Activated CD4-positive, alpha-beta T cell treated with anti-CD3 and anti-CD28 coated beads, Interleukin-2, amount 10 ng/mL, durations not matched to agents 24 days and 14 days (primary cell): ENCODE measurements at places on chromosomes 5 and 9. TPM values are rescaled to one million over a fixed set of nuclear protein-coding genes. Genes with fewer than 3 reads are reported as not detected.

IPO11 gene
- 56.7 and 60.9 TPM in 2 replicates for total RNA-seq

PCDHGA11 gene
- total RNA-seq: 0.23 and 0.31 TPM in 2 replicates

SPINK13 gene
- not detected in 2 replicates for total RNA-seq

MOB3B gene
- total RNA-seq: 0.82 and 1.1 TPM in 2 replicates

SLC45A2 gene
- total RNA-seq: not detected in 2 replicates

SLU7 gene
- 38.4 and 39.8 TPM in 2 replicates for total RNA-seq

GRCh38 chr9:127578952-127579853, 32.9 kb upstream of the STXBP1 start:
- H3K36me3 ChIP-seq: no peaks in the 10 kb centered on the region
- H3K27me3 ChIP-seq: no peaks in the 10 kb centered on the region
- H3K4me3 ChIP-seq: peak overlapping the region; percentile 85
- peaks cover 46% of the 10 kb centered on the region for H3K4me1 ChIP-seq
- peak overlapping the region; percentile 96 for H3K27ac ChIP-seq

DNA sequence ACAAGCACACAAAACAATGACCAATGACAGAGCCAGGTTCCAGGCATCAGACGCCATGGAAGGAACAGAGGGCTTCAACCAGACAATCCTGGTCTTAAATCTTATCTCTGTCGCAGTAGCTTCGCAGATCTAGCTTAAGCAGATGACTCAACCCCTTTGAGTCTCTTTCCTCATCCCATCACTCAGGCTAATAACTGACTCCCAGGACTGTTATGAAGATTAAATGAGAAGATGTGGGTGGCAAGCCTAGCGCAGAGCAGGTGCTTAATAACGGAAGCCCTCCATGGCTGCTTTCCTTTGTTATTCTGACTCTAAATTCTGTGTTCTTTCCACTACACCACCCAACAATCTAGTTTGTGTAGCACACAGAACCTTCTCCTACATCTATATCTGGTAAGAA, 110.9 kb downstream of the SLC24A2 start:
- H3K36me3 ChIP-seq: no peaks in the 10 kb centered on the region
- H3K4me1 ChIP-seq: no peaks in the 10 kb centered on the region
- H3K27ac ChIP-seq: no peak overlapping the region
- DNase-seq: no peak
- no peak overlapping the region for H3K4me3 ChIP-seq

DNA sequence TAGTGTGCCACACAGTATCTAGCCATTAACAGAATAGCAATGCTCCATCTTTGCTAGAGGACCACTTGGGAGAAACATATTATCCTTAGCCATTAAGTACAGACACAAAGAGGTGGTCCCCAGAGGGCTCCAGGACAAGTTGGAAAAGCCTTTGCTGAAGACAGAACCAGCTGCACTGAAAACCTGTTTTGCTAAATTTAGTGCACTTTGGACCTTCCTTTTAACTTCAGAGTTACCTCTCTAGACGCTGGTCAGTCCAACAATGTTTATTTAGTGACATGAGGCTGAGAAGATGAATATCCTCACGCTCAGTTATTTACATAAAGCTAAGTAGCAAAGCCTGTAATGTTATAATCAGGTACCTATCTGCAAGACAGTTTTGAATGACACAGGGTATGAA, 265.0 kb upstream of the ZNF608 start:
- no peaks in the 10 kb centered on the region for H3K4me1 ChIP-seq
- no peak overlapping the region for H3K27ac ChIP-seq
- no peak overlapping the region for H3K4me3 ChIP-seq
- DNase-seq: no peak
- no peaks in the 10 kb centered on the region for H3K27me3 ChIP-seq
- H3K36me3 ChIP-seq: no peaks in the 10 kb centered on the region

GRCh38 chr5:83844449-83845068, 123.9 kb upstream of the HAPLN1 start:
- no peaks in the 10 kb centered on the region for H3K36me3 ChIP-seq
- peaks cover 2% of the 10 kb centered on the region for H3K27me3 ChIP-seq

DNA sequence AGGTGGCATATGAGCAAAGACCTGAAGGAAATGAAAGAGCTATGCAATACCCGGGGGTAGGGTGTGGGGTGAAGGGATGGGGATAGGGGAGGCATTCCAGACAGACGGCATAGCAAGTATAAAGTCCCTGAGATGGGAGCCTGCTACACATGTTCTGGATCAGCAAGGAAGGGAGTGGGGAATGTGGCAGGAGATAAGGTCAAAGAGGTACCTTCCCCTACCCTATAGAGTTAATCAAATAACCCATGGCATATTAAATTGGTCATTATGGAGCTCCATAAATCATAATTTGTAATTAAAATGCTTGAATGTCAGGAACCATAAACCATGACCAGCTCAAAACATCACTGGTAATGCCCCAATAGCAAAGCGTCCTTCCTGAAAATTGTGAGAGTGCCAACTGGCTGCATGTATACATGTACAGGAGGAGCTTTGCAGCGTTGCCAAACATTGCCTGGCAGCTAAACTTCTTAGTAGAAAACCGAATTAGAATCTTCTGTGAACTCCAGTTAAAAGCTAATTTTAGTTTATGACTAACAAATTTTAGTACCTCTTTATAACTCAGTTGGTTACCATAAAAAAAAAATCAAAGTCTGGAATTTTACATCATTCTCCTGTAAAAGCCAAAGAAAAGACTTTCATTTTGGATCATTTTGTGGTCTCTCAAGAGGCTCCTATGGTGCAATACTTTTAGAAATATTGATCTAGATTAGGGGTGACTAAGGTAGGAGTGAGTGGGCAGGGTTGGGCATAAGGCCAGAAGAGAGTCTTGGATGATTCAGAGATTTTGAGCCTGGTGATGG, 4.7 kb downstream of the DNAI1 start:
- no peak for DNase-seq
- peaks cover 10% of the 10 kb centered on the region for H3K4me1 ChIP-seq
- no peaks in the 10 kb centered on the region for H3K36me3 ChIP-seq
- H3K4me3 ChIP-seq: no peak overlapping the region
- H3K27me3 ChIP-seq: peaks cover 22% of the 10 kb centered on the region

- no peak overlapping the region for H3K27ac ChIP-seq
- no peak overlapping the region for H3K4me3 ChIP-seq
- H3K27me3 ChIP-seq: peaks cover 2% of the 10 kb centered on the region
- no peaks in the 10 kb centered on the region for H3K36me3 ChIP-seq
Measured at GRCh38 chr5:41878173-41878572, 7.9 kb upstream of the OXCT1 start.

DNA sequence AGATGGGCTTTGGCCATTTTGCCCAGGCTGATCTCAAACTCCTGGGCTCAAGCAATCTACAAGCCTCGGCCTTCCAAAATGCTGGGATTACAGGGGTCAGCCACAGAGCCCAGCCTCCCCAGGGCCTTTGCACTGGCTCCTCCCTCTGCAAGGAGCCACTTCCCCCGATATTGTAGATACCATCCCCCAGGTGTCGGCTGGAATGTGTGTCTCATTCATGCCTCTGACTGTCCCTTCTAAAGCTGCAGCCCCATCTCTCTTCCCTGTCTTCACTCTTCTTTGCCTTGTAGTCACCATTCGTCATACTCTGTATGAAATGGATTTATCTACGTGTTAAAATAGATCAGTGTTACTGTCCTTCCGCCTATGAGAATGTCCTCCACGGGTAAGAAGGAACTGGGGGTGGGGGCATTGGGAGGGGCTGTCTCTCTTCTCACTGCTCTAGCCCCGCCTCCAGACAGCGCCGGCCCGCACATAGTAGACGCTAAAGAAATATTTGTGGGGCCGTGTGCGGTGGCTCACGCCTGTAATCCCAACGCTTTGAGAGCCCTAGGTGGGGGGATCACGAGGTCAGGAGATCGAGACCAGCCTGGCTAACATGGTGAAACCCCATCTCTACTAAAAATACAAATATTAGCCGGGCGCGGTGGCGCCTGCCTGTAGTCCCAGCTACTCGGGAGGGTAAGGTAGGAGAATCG, 68.5 kb downstream of the LMX1B start:
- no peak for DNase-seq
- H3K4me1 ChIP-seq: peaks cover 1% of the 10 kb centered on the region
- H3K36me3 ChIP-seq: no peaks in the 10 kb centered on the region

DNA sequence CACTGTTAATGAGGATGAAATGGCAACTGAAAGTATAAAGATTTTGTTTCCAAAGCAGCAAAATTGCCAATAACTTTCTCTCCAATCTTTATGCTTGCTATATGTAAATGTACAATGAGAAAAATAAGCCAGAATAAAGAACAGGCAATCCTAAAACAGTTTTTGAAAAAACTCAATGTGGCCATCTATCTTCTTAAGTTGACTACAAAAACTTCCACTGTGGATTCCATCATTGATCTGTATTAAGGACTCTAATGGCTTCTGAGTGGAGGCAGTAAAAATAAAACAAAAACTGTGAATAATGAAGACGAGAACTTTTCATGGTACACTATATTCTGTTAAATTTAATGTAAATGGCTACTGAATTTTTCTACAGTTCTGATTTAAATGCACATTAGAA, 382.9 kb downstream of the TMEM232 start:
- no peaks in the 10 kb centered on the region for H3K4me1 ChIP-seq
- no peak overlapping the region for H3K27ac ChIP-seq
- no peaks in the 10 kb centered on the region for H3K36me3 ChIP-seq
- DNase-seq: no peak
- H3K4me3 ChIP-seq: no peak overlapping the region

DNA sequence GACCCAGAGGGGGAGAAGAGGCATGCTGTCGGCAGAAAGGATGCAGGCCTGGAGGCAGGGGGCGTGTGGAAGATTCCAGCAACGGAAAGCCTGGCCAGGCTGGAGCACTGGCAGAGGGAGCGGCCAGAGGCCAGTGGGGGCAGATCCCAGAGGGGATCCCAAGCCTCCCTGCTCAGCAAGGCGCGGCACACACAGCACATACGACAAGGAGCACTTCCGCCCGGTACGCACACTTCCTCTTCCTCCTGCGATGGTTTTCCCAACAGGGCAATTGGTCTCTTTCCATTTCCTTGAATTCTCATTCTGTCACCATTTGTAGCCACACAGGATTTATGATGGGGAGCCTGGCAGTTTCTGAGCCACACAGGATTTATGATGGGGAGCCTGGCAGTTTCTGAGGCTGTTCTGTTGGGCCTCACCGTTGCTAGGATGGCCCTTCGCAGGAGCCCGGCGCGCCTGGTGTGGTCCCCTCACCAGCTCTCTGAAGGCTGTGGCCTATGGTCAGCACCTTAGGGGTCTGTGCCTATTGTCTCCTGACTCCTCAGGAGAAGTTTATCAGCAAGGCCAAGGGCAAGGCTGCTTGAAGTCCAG, 123.5 kb upstream of the RAPGEF1 start:
- H3K27me3 ChIP-seq: no peaks in the 10 kb centered on the region
- peaks cover 1% of the 10 kb centered on the region for H3K36me3 ChIP-seq
- no peak overlapping the region for H3K27ac ChIP-seq
- H3K4me3 ChIP-seq: no peak overlapping the region
- DNase-seq: no peak
- no peaks in the 10 kb centered on the region for H3K4me1 ChIP-seq

- no peak overlapping the region for H3K4me3 ChIP-seq
- H3K27me3 ChIP-seq: peaks cover 9% of the 10 kb centered on the region
- no peaks in the 10 kb centered on the region for H3K36me3 ChIP-seq
- H3K4me1 ChIP-seq: peaks cover 2% of the 10 kb centered on the region
- DNase-seq: no peak
Measured at GRCh38 chr9:7778851-7779600, 20.6 kb downstream of the DMAC1 start.

GRCh38 chr9:90972057-90972456, 170.4 kb downstream of the SYK start:
- H3K4me3 ChIP-seq: no peak overlapping the region
- peaks cover 4% of the 10 kb centered on the region for H3K27me3 ChIP-seq
- H3K27ac ChIP-seq: peak overlapping the region; percentile 34
- H3K4me1 ChIP-seq: peaks cover 7% of the 10 kb centered on the region
- no peak for DNase-seq

DNA sequence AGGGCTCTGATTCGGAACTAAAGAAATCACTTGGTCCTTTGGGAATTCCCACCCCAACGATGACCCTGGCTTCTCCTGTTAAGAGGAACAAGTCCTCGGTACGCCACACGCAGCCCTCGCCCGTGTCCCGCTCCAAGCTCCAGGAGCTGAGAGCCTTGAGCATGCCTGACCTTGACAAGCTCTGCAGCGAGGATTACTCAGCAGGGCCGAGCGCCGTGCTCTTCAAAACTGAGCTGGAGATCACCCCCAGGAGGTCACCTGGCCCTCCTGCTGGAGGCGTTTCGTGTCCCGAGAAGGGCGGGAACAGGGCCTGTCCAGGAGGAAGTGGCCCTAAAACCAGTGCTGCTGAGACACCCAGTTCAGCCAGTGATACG, 83.4 kb downstream of the GOLPH3 start:
- H3K27me3 ChIP-seq: no peaks in the 10 kb centered on the region
- no peaks in the 10 kb centered on the region for H3K36me3 ChIP-seq
- DNase-seq: no peak
- H3K4me1 ChIP-seq: peaks cover 3% of the 10 kb centered on the region

- no peaks in the 10 kb centered on the region for H3K36me3 ChIP-seq
- H3K27me3 ChIP-seq: no peaks in the 10 kb centered on the region
- no peak overlapping the region for H3K4me3 ChIP-seq
- no peak for DNase-seq
Measured at GRCh38 chr5:122121479-122122465, 7.6 kb upstream of the ZNF474 start.

- DNase-seq: no peak
- no peak within 1 kb of the TSS for H3K27ac ChIP-seq
- peaks cover 24% of the 10 kb centered on the region for H3K36me3 ChIP-seq
- no peaks in the 10 kb centered on the region for H3K4me1 ChIP-seq
- no peak within 1 kb of the TSS for H3K4me3 ChIP-seq
Measured at GRCh38 chr5:33984671-33985124, at the start of gene SLC45A2. Gene SLC45A2, minus strand, starts transcription at chr5:33984693. Its CDS starts 110 bp downstream, at chr5:33984583.

DNA sequence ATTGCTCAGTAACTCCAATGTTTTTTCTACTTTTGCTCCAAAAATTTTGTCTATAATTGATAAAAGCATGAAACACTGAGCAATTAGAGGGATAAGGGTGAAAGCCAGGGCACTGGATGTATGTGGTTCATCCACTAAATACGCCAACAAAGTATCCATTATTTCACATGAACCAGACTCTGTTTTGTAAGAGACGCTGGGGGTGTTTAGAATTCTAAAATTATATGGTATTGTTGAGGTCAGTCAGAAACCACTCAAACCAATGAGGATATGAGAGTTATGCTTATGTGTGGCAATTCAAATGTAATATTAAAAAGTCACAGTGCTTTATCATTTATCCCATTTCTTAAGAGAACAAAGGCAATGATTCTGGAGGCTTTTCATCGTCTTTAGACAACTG, 220.2 kb downstream of the EFNA5 start:
- no peak for DNase-seq
- no peaks in the 10 kb centered on the region for H3K36me3 ChIP-seq
- H3K27me3 ChIP-seq: peaks cover 10% of the 10 kb centered on the region
- H3K4me1 ChIP-seq: no peaks in the 10 kb centered on the region
- H3K4me3 ChIP-seq: no peak overlapping the region

DNA sequence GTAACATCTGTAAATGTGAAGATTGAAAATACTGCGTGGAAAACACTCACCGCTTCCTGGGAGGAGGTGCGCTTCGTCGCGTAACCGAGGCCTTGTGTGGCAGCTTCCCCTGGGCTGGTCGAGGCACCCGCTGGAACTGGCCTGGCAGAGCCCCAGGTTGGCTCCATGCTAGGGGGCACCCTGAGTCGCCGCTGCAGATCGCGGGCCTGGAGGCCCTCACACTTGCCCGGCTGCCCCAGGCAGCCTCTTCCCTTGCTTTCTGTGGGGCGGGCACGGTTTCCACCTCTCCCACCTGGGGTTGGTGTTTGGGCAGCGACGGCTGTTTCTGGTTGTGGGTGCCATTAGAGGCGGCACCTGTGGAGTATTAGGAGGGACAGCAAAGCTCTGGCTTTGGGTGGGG, 852 bp downstream of the ZNF354C start:
- peaks cover 46% of the 10 kb centered on the region for H3K36me3 ChIP-seq
- peaks cover 12% of the 10 kb centered on the region for H3K4me1 ChIP-seq
- peak overlapping the region; percentile 34 for H3K27ac ChIP-seq
- no peak for DNase-seq
- peak overlapping the region; percentile 91 for H3K4me3 ChIP-seq
- no peaks in the 10 kb centered on the region for H3K27me3 ChIP-seq
